ENCODE measurements at places on chromosomes 1 and 21.

- no peak for DNase-seq
Observed at GRCh38 chr21:35342440-35342839, 293.3 kb upstream of the RUNX1 start.

- DNase-seq = no peak
Observed at GRCh38 chr1:218351391-218352074, 6.4 kb downstream of the TGFB2 start.

- DNase-seq = no peak
Observed at GRCh38 chr1:1331068-1331965, at the start of gene TAS1R3. Gene TAS1R3, plus strand, starts transcription at chr1:1331280. Its CDS starts 66 bp downstream, at chr1:1331346.

- DNase-seq = no peak
Observed at GRCh38 chr1:226038661-226039060, 23.9 kb upstream of the H3-3A start.

DNA sequence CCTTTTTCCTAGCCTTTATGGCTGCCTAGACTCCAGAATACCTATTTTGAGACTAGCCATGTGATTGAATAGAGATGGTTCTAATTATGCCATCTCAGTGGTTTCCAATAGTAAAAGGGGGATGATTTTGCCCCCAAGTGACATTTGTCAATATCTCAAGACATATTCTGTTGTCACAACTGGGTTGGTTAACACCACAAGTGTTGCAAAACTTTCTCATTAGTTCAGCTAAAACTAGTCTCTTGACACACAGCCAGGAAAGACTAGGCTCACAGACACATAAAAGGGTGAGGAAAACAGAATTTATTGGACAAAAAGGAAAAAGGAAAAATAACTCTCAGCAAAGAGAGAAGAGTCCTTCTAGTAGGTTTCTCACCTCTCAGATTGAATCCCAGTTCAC is 39.9 kb upstream of the GBP5 start:
- no peak for DNase-seq

- no peak for DNase-seq
Observed at GRCh38 chr1:206595581-206596318, 16.5 kb downstream of the EIF2D start.

Measured in NCI-H774 (cell line).